Activated effector memory CD4-positive, alpha-beta T cell treated with Interleukin-2 at 50 U/mL for 16 hours (primary cell): ENCODE measurements at places on chromosomes 2 and 18.

- DNase-seq, result no peak
Observed at GRCh38 chr18:12659904-12660605, 2.1 kb upstream of the SPIRE1 start.

DNA sequence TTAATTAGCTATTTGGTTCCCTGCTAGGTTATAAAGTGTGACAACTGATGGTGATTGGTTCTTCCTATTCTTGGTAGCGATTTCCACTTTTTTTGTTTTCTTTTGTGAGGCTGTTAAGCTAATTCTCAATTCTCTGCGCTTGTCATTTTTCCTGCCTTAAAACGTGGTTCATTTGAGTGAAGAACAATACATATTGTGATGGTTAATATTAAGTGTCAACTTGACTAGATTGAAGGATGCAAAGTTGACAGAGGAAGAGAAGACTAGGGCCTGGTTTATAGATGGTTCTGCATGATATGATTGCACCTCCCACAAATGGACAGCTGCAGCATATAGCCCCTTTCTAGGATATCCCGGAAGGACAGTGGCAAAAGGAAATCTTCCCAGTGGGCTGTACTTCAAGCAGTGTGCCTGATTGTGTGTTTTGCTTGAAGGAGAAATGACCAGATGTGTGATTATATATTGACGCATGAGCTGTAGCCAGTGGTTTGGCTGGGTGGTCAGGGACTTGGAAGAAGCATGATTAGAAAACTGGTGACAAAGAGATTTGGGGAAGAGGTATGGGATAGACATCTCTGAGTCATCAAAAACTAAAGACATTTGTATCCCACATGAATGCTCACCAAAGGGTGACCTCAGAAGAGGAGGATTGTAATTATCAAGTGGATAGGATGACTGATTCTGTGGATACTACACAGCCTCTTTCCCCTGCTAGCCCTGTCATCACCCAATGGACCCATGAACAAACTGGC is 39.4 kb upstream of the ZNF804A start:
- DNase-seq, result no peak

DNA sequence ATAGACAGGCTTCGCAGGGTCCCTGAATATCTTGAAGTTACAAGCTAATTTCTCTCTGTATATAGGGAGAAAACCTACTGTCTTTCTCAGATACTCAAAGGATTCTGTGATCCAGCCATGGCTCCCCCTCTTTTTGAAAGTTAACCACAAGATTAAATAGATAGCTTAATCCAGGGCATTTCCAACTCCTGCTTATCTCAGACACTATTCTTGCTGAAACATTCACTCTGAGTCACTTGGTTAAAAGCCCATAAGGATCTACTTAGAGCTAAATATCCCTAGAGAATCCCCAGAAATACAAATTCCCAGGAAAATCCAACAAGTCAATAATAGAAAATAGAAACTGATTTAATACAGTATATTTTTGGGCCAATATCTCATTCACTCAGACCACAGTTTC is 179.1 kb upstream of the LYPD1 start:
- DNase-seq, result no peak

GRCh38 chr2:211737282-211737681 is 801.3 kb downstream of the ERBB4 start:
- no peak for DNase-seq

DNA sequence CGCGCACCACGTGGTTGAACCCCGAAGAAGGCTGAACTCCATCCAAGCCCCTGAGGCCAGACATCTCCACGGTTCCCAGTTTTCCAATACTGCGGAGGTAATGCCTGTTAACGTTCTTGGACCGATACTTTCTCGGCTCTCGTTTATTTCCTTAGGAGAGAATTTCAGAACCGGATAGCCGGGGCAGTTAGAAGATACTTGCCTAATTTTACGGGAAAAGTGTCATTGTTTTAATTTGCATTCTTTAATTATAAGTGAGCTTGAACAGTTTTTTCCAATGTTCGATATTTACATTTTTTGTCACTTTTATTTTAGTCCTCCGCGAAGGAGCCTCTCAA is 10.2 kb upstream of the KCNG2 start:
- DNase-seq, result no peak

GRCh38 chr18:73790587-73790986 is 357.0 kb downstream of the FBXO15 start:
- DNase-seq, result no peak

DNA sequence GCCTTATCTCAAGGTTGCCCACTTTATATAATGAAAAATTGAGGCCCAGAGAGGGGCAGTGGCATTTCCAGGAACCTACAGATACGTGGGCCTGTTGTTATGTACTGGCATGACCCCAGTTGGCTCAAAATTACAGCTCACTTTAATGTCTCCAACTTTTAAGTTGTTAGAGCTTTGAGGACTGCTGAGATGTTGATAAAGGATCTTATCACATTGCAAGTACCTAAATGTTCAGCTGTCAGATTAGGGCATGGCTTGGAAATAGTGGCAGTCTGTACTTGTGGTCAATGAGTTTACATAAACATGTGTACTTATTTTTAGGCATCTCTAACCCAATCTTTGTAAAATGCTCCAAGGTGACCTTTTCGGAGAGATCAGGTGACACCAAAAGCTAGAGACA is 14.6 kb downstream of the SLC4A5 start:
- no peak for DNase-seq

DNA sequence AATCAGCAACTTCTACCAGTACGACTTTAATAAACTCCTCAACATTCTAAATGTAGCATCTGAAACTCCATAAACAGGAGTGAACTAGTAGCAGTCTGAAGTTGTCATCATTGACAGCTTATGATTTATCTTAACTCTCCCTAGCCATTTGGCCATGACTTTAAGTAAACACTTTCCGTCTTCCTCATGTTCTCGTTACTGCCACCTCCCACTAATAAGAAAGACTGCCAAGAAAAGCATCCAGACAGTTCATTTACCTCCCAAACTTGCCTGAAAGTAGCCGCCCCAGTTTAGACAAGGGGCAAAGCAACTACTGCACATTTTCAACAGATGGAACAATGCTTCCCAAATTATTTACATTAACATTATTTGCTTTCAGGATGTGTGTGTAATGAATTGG is 287.5 kb downstream of the OSR1 start:
- DNase-seq, result no peak

DNA sequence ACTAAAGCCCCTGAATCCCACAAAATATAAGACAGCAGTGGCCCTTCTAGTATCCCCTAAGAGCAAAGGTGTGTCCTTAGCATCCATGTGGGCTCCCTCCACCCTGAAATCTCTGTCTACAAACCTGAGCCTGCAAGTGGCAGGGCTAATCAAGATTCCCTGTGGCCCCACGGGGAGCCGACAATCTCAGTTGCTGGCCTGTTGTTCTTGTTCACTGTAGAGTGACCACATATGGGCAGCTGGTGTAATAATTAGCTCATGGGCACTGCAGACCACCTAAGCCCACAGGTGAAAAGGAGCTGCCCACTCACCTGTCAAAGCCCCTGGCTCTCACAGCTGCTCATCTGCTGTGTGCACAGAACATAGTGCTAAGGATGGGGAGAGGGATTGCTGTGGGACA is 102.3 kb downstream of the MRO start:
- DNase-seq, result no peak

- no peak for DNase-seq
Observed at GRCh38 chr18:22191923-22192322, 22.5 kb downstream of the GATA6 start.

DNA sequence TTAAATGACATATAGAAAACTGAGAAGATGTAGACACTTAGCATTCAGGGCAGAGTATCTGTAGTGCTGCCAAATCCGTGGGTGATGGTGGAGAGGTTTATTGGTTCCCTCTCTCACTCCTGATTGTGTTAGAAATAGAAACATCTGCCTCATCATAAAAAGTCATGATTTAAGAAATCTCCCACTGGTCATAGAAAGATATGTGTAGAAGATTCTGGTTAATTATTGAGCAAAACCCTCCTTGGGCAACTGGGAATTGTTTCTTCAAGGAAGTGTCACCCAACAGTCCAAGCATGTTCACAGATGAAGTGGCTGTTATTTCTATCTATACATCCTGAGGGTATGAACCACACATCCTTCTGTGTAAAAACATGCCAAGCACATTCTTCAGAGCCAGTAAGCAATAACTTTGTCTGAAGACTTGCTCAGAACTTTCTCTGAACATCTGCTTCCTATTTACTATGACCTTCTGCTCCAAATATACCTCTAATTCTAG is 33.6 kb upstream of the CHRNA1 start:
- no peak for DNase-seq

- no peak for DNase-seq
Observed at GRCh38 chr2:170404846-170405245, 226.9 kb downstream of the MYO3B start.

DNA sequence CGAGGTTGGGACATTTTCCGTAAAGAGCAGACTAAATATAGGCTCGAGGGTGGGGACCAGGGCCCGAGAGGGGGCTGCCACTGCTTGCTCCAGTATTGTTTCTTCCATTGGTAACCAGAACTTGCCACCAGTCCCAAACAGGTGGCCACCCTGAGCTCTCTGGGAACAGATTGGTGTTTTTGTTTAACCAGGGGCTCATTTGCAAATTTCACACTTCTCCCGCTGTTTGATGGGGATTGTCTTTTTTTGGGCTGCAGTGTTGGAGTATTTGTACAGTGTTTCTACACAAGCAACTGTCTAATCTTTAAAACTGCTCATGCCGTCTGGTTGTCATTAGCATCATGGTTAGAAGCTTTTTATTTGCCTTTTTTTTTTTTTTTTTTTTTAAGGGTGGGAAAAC is 8.5 kb downstream of the AGAP1 start:
- no peak for DNase-seq

GRCh38 chr2:224843141-224843540 is 127.0 kb upstream of the CCDC195 start:
- DNase-seq, result no peak

GRCh38 chr2:200703127-200703925 is 108.4 kb upstream of the BZW1 start:
- no peak for DNase-seq

- no peak for DNase-seq
Observed at GRCh38 chr18:58353581-58353980, 275.3 kb downstream of the ALPK2 start.

GRCh38 chr2:178074123-178075005 is 1.8 kb upstream of the PDE11A start:
- DNase-seq, result no peak

GRCh38 chr2:197803033-197803444 is 1.4 kb upstream of the PLCL1 start:
- no peak for DNase-seq

DNA sequence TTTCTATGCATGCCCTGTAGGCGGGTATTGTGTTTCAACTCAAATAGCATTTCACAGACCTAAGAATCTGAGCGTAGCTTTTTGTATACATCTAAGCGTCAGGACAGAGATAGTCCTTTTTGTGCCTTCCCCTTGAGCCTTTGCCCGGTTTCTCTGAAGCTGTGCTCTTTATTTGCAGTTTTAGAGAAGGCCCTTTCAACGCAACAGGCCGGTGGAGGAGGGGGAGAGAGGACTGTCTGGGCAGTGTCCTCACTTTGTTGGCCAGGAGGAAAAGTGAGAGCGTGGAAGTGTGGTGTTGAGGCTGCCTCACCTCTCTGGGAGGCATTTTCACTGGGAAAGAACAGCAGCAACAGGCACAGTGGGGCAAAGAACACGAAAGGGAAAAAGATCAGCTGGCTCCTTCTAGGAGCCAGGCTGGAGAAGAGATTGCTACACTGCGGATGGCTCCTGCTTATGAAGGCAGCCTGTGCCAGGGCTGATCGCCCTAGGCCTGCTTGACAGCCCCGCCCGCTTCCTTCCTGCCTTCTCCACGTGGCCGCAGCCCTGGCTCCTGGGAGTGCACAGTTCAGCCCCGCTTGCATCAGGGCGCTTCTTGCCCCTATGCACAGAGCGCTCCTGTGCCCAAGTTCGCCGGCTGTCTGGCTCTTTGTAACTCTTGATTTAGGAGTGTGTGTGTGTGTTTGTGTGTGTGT is 195.6 kb upstream of the POU3F3 start:
- no peak for DNase-seq

GRCh38 chr2:80874374-80874773 is 569.8 kb upstream of the LRRTM1 start:
- DNase-seq, result no peak

DNA sequence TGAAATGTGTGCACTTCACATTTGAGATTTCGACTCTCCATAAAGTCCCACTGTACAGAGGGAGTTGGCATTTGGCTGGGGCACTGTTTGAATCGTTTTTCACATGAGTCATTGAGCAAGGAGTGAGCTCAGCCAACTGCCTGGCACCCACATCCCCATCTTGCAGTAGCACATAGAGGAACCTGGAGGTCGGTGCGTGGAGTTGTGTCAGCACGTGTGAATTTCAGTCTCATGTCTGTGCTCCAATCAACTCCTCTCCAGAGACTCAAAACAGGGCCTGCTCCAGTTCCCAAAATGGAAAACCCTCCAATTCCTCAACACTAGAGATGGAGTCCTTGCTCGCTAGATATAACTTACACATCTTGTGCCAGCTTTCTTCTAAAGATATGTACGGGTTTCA is 126.8 kb upstream of the CAPN13 start:
- no peak for DNase-seq

DNA sequence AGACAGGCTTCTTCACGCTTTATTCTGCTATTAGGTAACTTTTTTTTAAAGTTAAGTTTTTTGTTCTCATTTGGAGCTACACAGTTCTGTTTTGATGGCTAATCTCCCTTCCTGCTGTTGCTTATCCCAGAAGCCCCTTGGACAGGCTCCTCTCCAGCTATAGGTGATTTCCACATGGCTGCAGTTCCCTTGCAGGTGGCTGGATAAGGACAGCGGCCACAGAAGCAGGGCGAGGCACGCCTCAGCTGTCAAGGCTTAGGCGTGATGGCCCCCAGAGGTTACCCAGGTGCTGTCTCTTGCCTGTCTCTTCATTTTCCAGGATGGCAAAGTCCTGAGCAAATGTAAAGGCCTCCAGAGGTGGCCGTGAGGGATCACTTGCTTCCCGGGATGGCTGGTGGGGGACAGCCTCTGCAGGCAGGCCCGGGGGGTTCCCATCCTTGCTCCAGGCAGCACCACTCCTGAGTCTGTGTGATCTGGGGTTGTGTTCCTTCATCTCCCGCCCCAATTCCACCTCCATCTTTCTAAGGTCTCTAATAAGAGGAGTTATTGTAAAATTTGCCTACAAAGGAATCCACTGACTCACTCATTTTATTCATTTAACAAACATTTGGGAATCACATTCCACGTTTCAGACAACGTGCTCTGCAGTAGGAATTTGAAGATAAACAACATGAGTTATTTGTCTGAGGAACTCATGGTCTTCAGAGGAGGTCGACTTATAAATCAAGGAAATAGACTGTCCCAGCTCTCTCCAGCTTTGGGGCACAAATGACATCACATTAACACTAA is 53.4 kb downstream of the NAPG start:
- no peak for DNase-seq

GRCh38 chr18:22377769-22378168 is 39.9 kb downstream of the CTAGE1 start:
- DNase-seq, result no peak

GRCh38 chr2:30288561-30288960 is 57.2 kb downstream of the LBH start:
- DNase-seq, result no peak

GRCh38 chr2:100394111-100394641 is 23.3 kb downstream of the CHST10 start:
- DNase-seq, result no peak

GRCh38 chr2:106201661-106202060 is 7.6 kb upstream of the UXS1 start:
- DNase-seq, result no peak
